Lung microvascular endothelial cell (primary cell): ENCODE measurements at places on chromosomes 1 and 21. TPM values are rescaled to one million over a fixed set of nuclear protein-coding genes. Genes with fewer than 3 reads are reported as not detected.

DNA sequence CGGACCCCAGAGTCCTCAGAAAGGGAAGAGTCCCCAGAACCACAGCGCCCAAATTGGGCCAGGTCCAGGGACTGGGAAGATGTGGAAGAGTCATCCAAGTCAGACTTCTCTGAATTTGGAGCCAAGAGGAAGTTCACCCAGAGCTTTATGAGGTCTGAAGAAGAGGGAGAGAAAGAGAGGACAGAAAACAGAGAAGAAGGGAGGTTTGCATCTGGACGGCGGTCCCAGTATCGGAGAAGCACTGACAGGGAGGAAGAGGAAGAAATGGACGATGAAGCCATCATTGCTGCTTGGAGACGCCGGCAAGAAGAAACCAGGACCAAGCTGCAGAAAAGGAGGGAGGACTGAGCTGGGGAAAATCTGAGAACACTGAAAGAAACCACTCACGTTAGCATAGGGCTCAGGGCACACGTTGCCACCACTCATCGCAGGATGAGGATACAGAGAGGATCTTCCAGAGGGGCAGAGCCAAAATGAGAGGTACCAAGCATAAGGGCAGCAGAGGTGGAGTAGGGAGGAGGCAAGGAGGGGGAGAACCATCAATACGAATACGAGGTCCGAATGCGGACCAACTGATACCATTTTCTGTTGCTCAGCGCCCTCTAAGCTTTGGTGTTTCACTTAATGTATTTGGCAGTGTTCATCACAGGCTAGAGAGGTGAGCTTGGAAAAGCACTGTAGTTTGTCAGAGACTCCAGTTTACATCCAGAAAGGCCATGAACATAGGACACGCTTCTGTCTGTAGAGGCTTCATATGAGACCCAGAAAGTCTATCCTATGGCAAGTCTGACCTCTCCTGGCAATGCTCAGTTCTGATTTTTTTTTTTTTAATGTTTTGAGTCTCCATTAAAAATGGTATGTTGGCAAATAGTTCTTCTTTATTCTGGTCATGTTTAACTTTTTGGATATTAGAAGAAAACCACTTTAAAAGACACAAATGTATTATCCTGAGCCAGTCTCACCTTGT, 34.7 kb downstream of the STYXL2 start:
- no peak for DNase-seq

DNA sequence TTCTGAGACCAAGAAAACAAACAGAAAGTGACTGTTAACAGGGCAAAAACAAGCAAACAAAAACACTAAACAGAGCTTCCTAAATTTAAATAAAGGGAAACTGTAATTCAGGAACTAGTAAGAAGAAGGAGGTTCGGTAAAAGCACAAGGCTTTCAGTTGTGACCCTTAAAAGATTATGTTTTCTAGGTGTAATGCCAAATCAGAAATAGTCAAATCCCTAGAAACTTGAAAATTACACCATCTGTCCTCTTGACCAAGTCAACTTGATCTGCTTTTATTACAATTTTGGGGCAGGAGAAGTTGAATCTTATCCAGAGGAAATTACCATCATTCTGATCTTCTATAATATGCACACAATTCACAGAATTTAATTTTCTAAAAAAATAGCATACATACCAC, 754.0 kb upstream of the ADGRL4 start:
- DNase-seq: no peak

CELA3A gene
- not detected in 2 replicates for total RNA-seq

DNA sequence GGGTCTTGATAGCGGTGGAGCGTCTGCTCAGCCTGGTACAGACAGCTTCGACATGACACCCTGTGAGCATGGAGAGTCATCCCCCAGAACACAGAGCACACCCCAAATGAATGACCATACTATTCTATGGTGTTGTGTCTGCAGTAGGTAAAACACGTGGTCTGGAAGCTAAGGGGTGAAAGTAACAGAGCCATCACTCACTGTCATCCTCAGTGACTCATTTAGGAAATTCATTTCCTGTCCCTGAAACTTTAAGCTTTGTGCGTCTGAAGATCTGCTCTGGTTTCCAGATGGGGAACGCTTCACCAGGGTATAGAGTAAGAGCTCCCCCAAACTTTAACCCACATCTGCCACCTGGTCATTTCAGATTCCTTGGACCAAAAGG, 94.8 kb upstream of the DISP3 start:
- DNase-seq: peak; percentile 75

- no peak for DNase-seq
Measured at GRCh38 chr21:29074783-29075182, 1.3 kb upstream of the CCT8 start.

RSPO1 gene
- not detected in 2 replicates for total RNA-seq

- DNase-seq: no peak
Measured at GRCh38 chr1:92690212-92690906, 94.5 kb downstream of the EVI5 start.

DNA sequence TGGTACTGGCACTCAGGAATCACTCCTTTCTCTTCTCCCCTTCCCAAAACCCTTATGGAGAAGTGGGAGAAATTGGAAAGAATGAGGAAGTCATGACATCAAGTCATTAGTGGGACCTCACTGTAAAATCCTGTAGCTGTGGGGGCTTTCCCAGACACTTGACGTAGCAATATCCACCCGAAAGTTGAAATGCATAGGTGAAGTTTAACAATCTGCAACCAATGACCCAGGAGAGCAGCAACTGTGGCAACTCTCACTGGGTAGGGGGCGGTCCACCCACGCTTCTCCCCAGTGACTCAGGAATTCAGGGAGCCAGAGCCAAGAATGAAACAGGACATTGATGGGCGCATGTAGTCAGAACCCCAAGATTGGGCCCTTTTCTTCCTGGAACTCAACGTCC, 27.0 kb downstream of the ABCA4 start:
- peak; percentile 74 for DNase-seq

DNA sequence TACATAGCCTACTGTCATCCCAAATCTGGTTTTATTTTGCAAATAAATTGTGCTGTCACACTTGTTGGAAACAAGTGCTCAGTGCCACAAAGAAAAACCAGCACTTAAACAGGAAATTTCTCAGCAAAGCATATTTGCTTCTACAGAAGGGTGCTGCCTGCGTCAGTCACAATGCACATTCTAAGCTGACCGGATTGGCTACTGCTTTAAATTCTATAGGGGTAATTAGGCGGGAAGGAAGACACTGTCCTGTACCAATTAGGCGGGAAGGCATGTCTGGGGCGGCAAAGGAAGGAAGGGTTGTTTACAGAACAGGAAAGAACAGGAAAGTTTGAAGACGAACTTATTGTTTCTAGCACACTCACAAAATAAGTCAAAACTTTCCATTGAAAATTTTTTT, 2.8 kb downstream of the IFI16 start:
- peak; percentile 81 for DNase-seq

GRCh38 chr1:167107456-167107855, 13.6 kb downstream of the STYXL2 start:
- no peak for DNase-seq

BNIPL gene
- under 0.01 and 0.20 TPM in 2 replicates for total RNA-seq

DNA sequence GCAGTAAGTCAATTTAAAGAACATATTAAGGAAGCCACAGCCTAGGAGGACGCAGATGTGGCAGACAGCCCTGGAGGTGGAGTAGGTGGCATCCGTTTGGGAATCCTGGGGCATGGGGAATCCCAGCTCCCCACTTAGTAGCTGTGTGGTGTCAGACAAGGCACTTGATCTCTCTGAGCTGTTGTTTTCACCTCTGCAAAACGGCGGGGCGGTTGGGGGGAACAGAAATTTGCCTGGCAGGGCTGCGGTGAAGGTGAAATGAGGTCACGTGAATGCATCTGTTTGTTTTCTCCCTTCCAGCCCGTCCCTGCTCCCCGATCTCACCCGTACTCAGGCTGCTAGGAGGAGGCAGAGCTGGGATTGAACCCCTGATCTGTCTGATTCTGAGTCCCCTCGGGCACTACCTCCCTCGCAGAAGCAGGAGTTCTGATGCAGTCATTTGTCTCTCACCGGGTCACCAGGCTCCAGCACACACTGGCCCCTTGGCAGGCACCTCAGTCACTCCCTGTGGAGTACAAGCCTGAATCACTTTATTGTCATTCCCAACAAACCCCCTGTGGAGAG, 2.2 kb upstream of the LAPTM5 start:
- no peak for DNase-seq

KRTAP19-3 gene
- not detected in 2 replicates for total RNA-seq

DNA sequence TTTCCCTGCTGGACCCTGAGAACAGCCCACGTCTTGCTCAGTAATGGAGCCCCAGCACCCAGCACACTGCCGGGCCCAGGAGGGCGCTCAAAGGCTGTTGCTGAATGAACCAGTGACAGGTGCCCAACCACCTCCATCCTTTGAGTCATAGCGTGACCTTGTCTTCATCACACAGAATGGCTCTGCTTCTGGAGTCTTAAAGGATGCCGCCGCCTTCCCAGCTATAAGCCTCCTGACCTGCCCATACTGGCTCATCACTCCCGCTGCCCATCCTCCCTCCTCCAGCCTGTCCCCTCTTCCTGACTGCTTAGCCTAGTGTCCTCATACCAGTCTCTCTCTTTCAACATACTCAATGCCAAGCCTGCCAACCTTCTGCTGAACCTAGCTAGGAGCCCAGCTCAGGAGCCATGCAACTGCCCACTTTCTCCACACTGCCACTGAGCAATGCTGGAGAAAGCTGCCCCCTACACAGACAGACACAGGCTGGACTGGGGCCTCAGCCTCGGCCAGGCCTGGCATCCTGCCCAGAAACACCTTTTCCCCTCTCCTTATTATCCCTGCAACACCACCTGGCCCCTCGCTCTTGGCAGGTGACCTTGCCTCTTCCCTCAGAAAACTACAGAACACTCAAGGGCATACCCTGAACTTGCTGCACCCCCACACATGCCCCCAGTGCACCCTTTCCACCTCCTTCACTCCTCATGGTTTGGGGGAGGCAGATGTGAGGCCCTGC, 14.1 kb downstream of the TTC39A start:
- DNase-seq: no peak

DNA sequence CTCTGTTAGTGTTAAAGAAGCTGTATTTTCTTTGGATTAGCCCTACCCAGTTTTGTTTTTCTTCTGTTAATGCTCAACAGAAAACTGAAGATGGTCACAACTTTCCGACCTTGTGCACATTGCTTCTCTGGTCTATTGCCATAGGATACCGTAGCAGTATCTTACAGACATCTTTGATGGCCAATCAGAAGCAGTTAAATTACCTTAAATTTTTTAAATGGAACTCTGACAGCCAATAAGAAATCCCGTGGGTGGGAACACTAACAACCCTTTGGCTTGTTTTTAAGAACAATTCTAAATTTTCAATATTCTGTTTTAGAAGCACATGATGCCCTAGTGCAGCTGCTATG, 17.2 kb downstream of the NFYC start:
- peak; percentile 87 for DNase-seq

- no peak for DNase-seq
Measured at GRCh38 chr21:15831497-15831896, 101.7 kb downstream of the USP25 start.

ADORA1 gene
- total RNA-seq: not detected in 2 replicates

- DNase-seq: no peak
Measured at GRCh38 chr1:202254454-202255252, 61.1 kb downstream of the LGR6 start.

TNN gene
- under 0.01 TPM in 1 of 2 replicates, not detected in the other for total RNA-seq

GRCh38 chr1:154575951-154576566, 8.5 kb downstream of the CHRNB2 start:
- no peak for DNase-seq

CCDC28B gene
- total RNA-seq: 12.3 and 15.5 TPM in 2 replicates

GRCh38 chr1:100882698-100883097, 11.9 kb downstream of the EXTL2 start:
- DNase-seq: no peak

DNA sequence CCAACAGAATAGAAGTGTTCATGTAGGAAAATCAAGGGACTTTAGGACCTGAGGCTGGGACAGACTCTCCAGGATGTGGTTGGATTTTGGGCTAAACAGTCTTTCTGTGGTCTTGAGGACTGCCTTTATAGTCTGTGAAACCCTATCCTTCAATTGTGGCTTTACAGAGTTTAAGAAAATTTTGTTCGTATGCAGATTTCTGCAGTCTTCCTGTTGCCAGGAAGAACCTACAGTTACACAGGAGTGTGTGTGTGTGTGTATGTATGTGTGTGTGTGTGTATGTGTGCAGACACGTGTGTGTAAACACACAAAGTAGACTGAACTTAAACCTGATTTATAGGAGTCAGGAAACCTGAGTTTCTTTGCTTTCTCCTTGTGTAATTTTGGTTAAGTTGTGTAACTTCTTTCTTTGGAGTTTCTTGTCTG, 22.8 kb downstream of the NEK7 start:
- no peak for DNase-seq

- DNase-seq: no peak
Measured at GRCh38 chr1:93988634-93989350, 79.6 kb upstream of the GCLM start.

MYOC gene
- total RNA-seq: not detected in 2 replicates

GRCh38 chr21:33914188-33914587, 1.4 kb downstream of the ATP5PO start:
- no peak for DNase-seq

ARHGEF2 gene
- total RNA-seq: 59.3 and 69.4 TPM in 2 replicates

DNA sequence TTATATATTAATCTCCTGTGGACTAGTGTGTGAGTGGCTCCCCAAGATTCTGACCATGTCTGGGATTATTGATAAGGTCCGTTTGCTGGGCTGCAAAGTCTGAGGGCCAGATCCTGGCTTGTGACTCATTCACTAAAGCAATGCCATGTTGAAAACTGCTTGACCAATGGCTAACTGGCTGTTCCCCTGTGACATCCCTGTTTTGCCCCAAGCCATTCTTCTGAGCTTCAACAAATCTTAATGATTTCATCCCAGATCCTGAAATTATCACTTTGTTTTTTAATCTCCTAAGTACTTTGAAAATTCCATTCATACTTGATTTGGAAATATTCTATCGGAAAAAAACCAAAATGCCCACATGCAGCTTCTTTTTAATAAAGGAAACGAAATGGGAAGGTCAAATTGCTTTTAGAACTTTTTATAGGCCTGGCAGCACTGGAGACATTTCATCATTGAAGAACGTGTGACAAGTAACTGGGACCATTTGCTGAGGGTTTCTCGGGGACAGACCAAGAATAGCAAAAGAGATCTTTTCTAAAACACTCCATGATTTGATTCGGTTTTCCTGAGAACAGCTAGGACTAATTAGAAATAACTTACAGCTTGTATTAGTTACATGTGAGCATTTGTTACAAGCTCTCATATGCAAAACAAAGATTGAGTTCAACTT, 121.3 kb downstream of the TGFB2 start:
- no peak for DNase-seq

- no peak for DNase-seq
Measured at GRCh38 chr1:14441302-14441741, 157.2 kb upstream of the KAZN start.

- peak; percentile 74 for DNase-seq
Measured at GRCh38 chr1:205849619-205850355, at the start of gene PM20D1. Gene PM20D1, minus strand, starts transcription at chr1:205850132. Its CDS starts 60 bp downstream, at chr1:205850072.

- no peak for DNase-seq
Measured at GRCh38 chr1:3956527-3957170, 56.6 kb upstream of the C1orf174 start.
